ENCODE measurements at places on chromosomes 5 and 9.

- no peak for DNase-seq
Observed at GRCh38 chr5:8598996-8599395, 730.0 kb downstream of the MTRR start.

GRCh38 chr9:72383978-72384709, 19.1 kb upstream of the ZFAND5 start:
- no peak for DNase-seq

DNA sequence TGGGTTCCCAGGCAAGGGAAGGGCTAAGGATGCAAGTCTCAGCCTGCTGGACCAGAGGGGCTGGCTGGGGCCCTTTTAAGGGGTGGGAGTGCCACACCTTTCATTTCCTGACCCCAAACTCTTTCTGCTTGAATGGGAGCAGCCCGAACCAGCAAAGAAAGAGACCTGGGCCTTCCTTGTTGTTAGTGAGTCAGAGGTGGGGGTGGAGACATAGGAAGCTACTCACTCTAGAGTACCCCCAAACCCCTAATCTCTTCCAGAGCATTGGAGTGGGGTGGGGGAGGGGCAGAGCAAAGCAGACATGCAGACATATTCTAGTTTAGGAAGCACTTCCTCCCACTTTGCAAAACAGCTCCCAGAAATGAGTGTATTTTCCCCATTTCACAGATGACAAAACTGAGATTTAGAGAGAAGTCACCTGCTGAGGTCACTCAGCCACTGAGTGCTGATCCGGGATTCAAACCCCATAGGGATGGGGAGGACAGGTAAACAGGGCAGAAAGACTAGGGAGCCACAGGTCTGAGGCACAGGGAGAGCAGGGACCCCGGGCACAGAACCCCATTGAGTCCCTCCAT, 6.0 kb upstream of the AQP3 start:
- DNase-seq: no peak

DNA sequence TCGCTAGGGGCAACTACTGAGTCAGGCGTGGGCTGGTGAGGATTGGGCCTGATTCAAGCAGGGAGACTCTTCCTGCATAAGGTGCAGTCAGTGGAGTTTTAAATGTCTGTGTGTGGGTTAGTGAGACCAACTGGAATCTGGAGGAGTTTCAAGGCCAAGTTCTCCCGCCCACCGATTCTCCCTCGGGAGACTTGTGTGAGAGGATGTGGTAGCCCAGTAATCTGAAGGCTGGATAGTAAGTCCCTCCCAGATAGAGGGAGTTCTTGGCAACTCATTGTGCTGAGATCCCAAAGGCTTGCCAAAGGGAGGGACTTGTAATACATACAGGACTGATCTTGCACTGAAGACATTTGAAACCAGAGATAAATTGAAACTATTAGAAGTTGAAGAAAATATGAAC, 51.8 kb downstream of the WDR36 start:
- DNase-seq: no peak

DNA sequence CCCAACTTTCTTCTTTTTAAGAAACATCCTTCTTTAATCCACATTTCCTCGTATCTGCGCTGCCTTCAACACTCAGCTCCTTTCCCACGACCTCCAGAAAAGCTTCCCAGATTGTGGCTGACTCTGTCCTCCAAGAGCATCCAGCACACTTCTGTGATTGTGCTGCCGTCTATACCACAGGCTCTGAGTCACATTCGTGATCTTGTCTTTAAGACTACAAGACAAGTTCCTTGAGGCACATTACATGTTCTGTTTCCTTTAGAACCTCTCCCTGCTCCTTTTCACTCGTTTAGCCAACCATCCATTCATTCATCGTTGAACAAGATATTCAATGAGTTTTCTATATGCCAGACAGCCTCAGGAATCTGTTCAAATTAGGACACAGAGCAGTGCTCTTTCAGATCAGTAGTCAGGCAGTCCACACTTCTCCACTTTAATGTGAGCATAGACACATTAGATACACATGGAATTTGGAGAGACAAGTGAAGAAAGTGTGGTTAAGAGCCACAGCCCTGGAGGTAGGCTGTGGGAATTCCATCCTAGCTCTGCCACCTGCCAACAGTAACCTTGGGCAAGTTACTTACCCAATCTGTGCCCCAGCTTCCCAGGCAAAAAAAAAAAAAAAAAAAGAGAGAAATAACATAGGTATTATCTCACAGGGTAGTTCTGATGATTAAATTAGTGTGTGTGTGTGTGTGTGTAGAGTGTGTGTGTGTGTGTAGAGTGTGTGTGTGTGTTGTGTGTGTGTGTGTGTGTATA, 18.9 kb downstream of the WHRN start:
- DNase-seq: no peak
